BJ (cell line): ENCODE measurements at places on chromosomes 2 and 18.

- no peak for DNase-seq
Observed at GRCh38 chr2:136055929-136056688, 61.8 kb downstream of the CXCR4 start.

DNA sequence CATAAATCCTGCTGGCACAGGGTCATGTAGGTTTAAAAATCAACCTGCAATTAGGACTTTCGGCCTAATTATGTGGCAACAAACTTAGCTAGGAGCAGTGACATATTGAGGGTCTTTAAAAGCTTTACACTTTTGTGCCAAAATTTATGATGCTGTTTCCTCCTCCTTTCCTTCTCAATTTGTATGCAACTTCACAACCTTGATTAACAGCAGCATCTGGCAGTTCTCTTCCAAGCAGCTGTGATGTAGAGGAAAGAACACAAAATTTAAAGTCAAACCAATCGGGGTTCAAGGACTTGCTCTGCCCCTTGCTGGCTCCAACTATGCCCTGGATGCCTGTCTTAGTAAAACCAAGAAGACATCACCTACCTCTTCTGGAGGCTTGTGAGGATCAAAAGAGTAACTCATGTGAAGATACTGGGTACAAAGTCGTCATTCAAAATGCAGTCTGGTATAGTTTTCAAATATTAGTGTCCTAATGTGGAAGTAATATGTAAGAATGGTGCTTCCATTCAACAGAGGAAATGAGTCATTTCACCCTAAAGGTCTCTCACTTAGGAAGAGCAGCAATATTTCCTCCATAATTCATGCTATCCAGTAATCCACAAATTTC lies 94.7 kb downstream of the ANKRD44 start:
- DNase-seq, result no peak

- DNase-seq, result no peak
Observed at GRCh38 chr2:55877087-55877436, 46.5 kb downstream of the EFEMP1 start.

GRCh38 chr18:22459491-22459890 lies 41.8 kb upstream of the CTAGE1 start:
- no peak for DNase-seq

DNA sequence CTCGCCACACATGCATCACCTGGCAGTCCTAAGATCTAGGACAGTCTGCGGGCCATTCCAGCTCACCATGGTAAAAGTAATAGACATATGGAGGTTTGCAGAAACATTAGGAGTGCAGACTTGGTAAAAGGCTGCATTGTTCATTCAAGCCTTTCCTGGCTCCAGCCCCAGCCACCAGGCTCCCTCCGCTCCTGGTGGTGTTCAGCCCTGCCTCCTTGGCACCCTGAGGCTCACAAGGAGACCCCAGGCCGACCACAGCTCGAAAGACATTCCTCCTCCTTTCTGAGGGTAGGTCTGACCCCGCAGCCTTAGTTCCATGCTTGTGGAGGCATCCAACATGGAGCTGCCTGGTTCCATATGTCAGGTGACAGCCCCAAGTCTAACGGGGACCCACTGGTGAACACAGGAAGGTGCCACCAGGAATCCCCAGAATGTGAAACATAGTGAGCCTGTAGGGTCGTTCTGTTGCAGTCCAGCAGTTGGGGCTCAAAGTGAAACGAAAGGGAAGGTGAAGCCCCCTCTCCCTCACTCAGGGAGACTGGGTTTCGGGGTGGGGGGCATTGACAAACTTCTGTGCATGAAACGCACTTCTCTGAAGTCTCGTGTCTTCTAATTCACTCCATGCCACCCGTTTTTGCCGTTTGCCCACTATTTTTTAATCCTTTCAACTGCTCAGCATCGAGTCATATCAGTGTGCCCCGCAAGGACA lies 5.0 kb upstream of the SP100 start:
- DNase-seq, result no peak

DNA sequence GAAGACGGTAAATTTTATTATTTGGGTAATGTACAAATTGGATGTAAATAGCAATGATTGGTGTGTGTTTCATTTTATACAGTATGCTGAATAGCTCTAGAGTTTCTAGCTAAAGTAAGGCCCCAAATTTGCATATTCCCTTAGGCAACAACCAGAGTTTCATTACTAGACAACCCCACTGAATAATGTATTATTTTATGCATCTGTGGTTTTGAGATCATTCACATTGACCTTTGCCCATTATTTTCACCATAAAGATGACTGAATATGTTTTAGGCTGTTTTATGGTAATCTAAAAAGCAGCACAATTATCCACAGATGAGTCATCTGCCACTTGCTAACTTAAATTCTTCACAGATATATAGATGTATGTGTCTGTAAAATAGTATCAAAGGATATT lies 44.5 kb upstream of the C2orf74 start:
- DNase-seq, result peak; percentile 26
